Activated naive CD4-positive, alpha-beta T cell treated with anti-CD3 and anti-CD28 coated beads, Interleukin-2, amount 10 ng/mL, durations not matched to agents 7 days and 5 days (primary cell): ENCODE measurements at places on chromosomes 1 and 21.

- DNase-seq, result no peak
- no peaks in the 10 kb centered on the region for H3K27me3 ChIP-seq
- H3K4me3 ChIP-seq, result no peak overlapping the region
- peaks cover 2% of the 10 kb centered on the region for H3K4me1 ChIP-seq
Measured at GRCh38 chr1:155383406-155383805, 62.7 kb downstream of the RUSC1 start.

GRCh38 chr1:234771642-234772344 lies 161.8 kb upstream of the IRF2BP2 start:
- peak overlapping the region; percentile 35 for H3K4me3 ChIP-seq
- peak overlapping the region; percentile 96 for H3K27ac ChIP-seq
- peaks cover 7% of the 10 kb centered on the region for H3K36me3 ChIP-seq
- DNase-seq, result no peak
- no peaks in the 10 kb centered on the region for H3K27me3 ChIP-seq

DNA sequence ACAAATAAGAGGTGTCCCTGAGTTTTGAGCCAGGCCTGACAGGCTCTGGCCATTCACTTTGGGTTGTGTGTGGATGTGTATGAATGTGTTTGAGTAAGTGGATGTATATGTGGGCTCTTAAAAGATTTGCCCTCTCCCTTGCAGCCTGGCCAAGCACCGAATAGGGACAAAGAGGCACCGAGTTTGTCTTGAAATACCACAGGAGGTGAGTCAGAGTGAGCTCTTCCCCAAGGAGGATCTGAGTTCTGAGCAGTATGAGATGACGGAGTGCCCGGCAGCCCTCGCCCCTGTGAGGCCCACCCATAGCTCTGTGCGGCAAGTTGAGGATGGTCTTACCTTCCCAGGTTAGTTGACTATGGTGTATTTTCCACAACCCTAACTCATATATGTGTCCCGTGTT lies 19.0 kb downstream of the KDM4A start:
- peaks cover 75% of the 10 kb centered on the region for H3K36me3 ChIP-seq
- H3K4me1 ChIP-seq, result no peaks in the 10 kb centered on the region
- no peaks in the 10 kb centered on the region for H3K27me3 ChIP-seq
- H3K27ac ChIP-seq, result no peak overlapping the region
- no peak for DNase-seq
- no peak overlapping the region for H3K4me3 ChIP-seq

DNA sequence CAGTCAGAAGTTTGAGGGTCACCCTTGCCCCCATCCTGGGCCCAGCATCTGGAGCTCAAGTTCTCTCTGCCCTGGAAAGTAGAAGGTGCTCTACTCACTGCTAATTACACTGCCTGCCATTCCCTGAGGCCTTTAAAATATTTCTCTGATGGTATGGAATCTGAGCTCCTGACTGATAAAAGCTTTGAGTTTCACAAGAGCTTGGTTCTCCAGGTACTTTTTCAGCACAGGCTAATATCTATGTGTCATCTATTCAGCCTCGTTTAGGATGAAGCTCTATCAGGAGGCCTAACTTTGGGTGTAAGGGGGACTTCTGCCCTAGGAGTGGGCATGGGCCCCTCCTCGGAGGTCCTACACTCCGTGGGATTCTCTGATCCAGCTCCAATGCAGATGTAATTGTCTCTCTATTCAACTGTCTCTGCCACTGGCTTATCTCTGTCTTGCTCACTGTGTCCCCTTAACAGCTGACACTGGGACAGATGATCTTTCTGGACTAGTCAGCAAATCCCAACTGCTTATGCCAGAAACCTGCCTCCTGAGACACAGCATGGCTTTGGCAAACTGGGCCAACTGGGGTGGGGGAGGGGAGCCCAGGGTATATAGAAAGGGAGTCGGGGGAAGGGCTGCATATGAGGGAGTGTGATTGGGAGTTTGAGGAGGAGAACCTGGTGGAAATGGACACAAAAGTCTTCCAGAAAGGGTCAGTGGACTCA lies 104.2 kb upstream of the GADD45A start:
- no peaks in the 10 kb centered on the region for H3K36me3 ChIP-seq
- no peaks in the 10 kb centered on the region for H3K27me3 ChIP-seq
- H3K4me3 ChIP-seq, result no peak overlapping the region
- DNase-seq, result no peak

- H3K27me3 ChIP-seq, result no peaks in the 10 kb centered on the region
- DNase-seq, result no peak
- no peak overlapping the region for H3K27ac ChIP-seq
- no peaks in the 10 kb centered on the region for H3K36me3 ChIP-seq
- no peaks in the 10 kb centered on the region for H3K4me1 ChIP-seq
Measured at GRCh38 chr1:175683491-175684298, 59.7 kb downstream of the TNR start.

DNA sequence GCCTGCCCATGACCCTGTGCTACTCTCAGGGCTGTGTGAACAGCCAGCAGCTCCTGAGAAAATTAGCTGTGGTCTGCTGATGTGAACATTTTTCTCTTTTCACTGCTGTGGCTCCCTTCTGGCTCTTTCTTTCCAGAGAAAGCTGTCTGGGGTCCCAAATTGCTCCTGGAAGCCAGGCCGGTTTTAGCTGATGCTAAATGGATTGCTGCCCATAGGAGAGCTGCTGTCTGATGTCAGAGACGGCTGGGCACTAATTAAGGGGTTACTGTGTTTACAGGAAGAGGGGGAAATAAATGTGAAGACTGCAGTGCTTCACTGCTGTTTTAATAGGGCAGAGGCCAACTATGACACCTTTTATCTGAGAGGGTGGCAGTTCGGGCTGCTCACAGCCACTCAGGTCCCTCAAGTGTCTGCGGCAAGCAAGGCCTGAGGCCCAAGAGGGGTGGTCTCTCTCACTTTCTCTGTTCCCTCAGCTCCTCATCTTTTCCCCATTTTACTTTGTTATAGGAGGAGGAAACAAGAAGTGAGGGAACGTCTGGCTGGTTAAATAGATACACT lies 106.0 kb upstream of the GNG12 start:
- H3K27me3 ChIP-seq, result peaks cover 4% of the 10 kb centered on the region
- DNase-seq, result no peak
- no peaks in the 10 kb centered on the region for H3K36me3 ChIP-seq
- H3K4me1 ChIP-seq, result no peaks in the 10 kb centered on the region
- H3K27ac ChIP-seq, result no peak overlapping the region

GRCh38 chr21:16441789-16442188 lies 712.0 kb downstream of the USP25 start:
- H3K36me3 ChIP-seq, result no peaks in the 10 kb centered on the region
- H3K27ac ChIP-seq, result no peak overlapping the region
- DNase-seq, result no peak

- H3K36me3 ChIP-seq, result no peaks in the 10 kb centered on the region
- DNase-seq, result no peak
- no peak overlapping the region for H3K4me3 ChIP-seq
- H3K27ac ChIP-seq, result no peak overlapping the region
Measured at GRCh38 chr1:90175490-90176167, 180.7 kb downstream of the ZNF326 start.

- no peak for DNase-seq
- H3K4me1 ChIP-seq, result peaks cover 11% of the 10 kb centered on the region
- H3K27ac ChIP-seq, result no peak overlapping the region
- H3K27me3 ChIP-seq, result peaks cover 24% of the 10 kb centered on the region
Measured at GRCh38 chr1:206006946-206007345, 3.8 kb upstream of the RAB7B start.

- H3K36me3 ChIP-seq, result no peaks in the 10 kb centered on the region
- H3K4me1 ChIP-seq, result no peaks in the 10 kb centered on the region
- H3K4me3 ChIP-seq, result no peak overlapping the region
- no peaks in the 10 kb centered on the region for H3K27me3 ChIP-seq
Measured at GRCh38 chr21:17387030-17387617, 125.7 kb upstream of the CXADR start.

DNA sequence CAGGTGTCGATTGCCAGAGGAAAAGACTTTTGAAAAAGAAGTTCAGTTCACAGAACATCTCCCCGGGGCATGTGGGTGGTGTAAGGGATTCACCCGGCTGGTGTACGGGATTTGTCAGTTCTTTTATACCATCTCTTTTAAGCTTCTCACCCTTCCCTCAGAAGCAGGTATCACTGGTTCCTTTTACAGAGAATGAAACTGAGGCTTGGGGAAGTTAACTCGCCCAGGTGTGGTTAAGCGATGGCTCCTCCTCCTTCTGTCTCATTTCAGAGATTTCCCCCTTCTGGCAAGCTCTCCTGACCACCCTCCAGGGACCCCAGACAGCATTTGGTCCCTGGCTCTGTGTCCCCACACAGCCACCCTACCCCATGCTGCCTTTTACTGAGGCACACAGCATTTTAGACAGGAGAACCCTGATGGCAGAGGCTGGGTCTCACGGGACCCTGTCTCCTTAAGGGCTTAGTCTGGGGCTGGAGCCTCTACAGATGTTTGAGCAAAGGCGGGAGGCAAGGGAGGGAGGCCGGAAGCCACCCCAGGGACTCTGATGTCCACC lies 2.8 kb upstream of the ECE1 start:
- DNase-seq, result peak; percentile 66
- H3K27ac ChIP-seq, result peak overlapping the region; percentile 98
- H3K4me3 ChIP-seq, result peak overlapping the region; percentile 83
- no peaks in the 10 kb centered on the region for H3K27me3 ChIP-seq
- H3K36me3 ChIP-seq, result peaks cover 17% of the 10 kb centered on the region

- DNase-seq, result peak; percentile 6
- no peak overlapping the region for H3K27ac ChIP-seq
- H3K4me3 ChIP-seq, result no peak overlapping the region
- peaks cover 55% of the 10 kb centered on the region for H3K27me3 ChIP-seq
- peaks cover 40% of the 10 kb centered on the region for H3K4me1 ChIP-seq
Measured at GRCh38 chr1:235100194-235100772, 28.4 kb downstream of the TOMM20 start.

DNA sequence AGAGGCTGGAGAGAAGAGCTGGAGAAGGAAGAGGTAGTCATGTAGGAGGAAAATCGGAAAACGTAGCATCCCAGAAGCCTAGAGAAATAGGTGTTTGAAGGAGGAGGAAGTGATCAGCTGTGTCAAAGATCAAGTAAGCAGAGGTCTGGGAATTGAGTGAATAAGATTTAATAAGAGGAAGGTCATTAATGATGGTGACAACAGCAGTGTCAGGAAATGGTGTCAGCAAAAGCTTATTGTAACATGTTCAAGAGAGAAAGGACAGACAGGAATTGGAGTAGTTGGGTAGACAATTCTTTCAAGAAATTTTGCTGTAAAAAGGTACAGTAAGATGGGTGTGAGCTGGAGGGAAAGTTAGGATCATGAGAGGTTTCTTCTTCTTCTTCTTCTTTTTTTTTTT lies 41.6 kb upstream of the SLC6A9 start:
- H3K27ac ChIP-seq, result no peak overlapping the region
- DNase-seq, result no peak
- peaks cover 57% of the 10 kb centered on the region for H3K27me3 ChIP-seq
- no peaks in the 10 kb centered on the region for H3K36me3 ChIP-seq
- H3K4me1 ChIP-seq, result no peaks in the 10 kb centered on the region

DNA sequence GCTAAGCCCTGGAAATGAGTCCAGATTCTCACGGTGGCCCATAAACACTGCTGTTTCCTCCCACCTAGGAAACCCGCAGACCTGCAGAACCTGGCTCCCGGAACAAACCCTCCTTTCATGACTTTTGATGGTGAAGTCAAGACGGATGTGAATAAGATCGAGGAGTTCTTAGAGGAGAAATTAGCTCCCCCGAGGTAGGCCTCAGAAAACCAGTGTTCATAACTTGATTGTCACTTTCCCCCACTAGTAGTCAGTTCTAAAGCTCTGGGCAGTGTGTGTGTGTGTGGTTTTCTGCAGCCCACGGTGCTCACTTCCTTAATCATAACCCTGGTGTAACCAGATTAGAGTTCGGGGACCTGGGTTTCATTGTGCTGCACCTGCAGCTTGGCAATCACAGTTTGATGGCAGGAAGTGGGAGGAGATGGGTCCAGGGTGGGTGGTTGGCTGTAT lies 39.1 kb downstream of the CLIC6 start:
- DNase-seq, result peak; percentile 59
- peak overlapping the region; percentile 85 for H3K27ac ChIP-seq
- H3K4me1 ChIP-seq, result peaks cover 25% of the 10 kb centered on the region
- peaks cover 35% of the 10 kb centered on the region for H3K27me3 ChIP-seq
- no peaks in the 10 kb centered on the region for H3K36me3 ChIP-seq

DNA sequence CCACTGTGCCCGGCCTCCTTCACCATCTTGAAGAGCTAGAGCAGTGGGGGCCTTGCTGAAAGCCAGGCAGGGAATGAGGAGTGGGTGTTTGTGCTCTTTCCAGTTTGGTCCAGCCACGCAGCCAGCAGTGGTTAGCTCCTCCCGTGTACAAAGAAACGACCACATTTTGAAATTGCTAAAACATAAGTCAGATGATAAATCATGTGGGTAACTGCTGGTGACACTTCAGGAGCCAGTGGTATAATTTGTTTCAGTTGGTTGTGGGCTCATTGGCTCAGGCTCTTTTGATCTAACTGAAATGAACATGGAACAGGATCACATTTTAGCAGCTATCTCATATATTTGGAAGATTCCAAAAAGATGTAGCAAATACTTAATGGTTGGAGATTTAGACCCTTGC lies 87.6 kb downstream of the MTR start:
- H3K27me3 ChIP-seq, result no peaks in the 10 kb centered on the region
- DNase-seq, result no peak
- peaks cover 27% of the 10 kb centered on the region for H3K36me3 ChIP-seq
- H3K27ac ChIP-seq, result no peak overlapping the region
- no peak overlapping the region for H3K4me3 ChIP-seq
- H3K4me1 ChIP-seq, result no peaks in the 10 kb centered on the region

DNA sequence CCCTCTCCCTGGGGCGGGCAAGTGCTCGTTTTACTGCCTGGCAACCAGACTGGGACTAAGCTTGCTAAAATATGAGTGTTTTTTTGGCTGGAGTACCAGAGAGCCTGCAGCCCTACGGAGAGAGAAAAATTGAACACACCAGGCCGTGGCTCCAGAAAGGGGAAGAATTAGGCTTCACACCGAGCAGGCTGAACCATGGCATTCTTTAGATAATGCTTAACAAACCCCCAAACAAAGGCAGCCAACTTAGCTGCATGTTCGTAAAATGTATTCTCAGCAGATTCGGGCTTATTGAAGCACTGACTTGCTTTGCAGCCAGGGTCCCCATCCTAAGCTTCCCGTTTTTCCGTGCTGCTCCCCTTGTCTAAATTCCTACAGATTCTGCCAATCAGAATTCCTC lies 76.6 kb downstream of the LMX1A start:
- H3K4me3 ChIP-seq, result no peak overlapping the region
- peaks cover 14% of the 10 kb centered on the region for H3K27me3 ChIP-seq
- no peaks in the 10 kb centered on the region for H3K4me1 ChIP-seq
- H3K27ac ChIP-seq, result no peak overlapping the region

- no peak for DNase-seq
- peaks cover 37% of the 10 kb centered on the region for H3K4me1 ChIP-seq
- H3K27ac ChIP-seq, result no peak overlapping the region
- no peaks in the 10 kb centered on the region for H3K27me3 ChIP-seq
Measured at GRCh38 chr1:10541286-10541685, 66.5 kb downstream of the PEX14 start.

DNA sequence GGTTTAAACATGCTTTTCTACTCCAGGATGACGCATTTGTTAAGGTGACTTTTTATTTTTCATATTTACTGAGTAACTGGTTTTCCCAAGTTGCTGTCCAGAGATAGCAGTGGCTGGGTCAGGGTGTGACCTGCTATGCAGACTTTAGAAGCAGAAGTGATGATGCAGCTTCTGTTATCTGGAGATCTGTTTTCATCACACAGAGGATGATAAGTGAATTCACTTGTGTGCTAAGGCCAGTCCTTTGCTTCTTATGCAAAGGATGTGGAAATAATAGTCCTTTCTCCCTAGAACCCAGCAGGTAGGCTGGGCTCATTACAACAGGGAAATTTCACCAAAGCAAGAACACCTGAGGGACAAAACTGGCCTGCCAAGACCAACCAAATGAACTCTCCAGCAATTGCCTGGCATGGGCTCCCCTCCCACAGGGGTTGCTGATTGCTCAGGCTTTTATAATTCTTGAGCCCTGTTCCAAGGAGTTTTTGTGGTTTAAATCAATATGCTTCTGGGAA lies 97.8 kb upstream of the LPGAT1 start:
- peaks cover 9% of the 10 kb centered on the region for H3K4me1 ChIP-seq
- DNase-seq, result no peak
- H3K27ac ChIP-seq, result no peak overlapping the region
- no peak overlapping the region for H3K4me3 ChIP-seq
- peaks cover 37% of the 10 kb centered on the region for H3K27me3 ChIP-seq
